ENCODE measurements at places on chromosomes 5 and 9. TPM values are rescaled to one million over a fixed set of nuclear protein-coding genes. Genes with fewer than 3 reads are reported as not detected.

Gene PCDHB6
- not detected for total RNA-seq

Gene SMC5
- total RNA-seq: 21.2 TPM

GRCh38 chr5:7801891-7802614 is 48.9 kb downstream of the CFAP90 start:
- H3K36me3 ChIP-seq: no peaks in the 10 kb centered on the region
- H3K27ac ChIP-seq: no peak overlapping the region
- no peaks in the 10 kb centered on the region for H3K4me1 ChIP-seq
- no peaks in the 10 kb centered on the region for H3K27me3 ChIP-seq
- no peak for DNase-seq
- no peak overlapping the region for H3K4me3 ChIP-seq

- H3K36me3 ChIP-seq: no peaks in the 10 kb centered on the region
- no peak for DNase-seq
- no peaks in the 10 kb centered on the region for H3K27me3 ChIP-seq
- no peak overlapping the region for H3K4me3 ChIP-seq
These were observed 44.9 kb upstream of the ZNF366 start for GRCh38 chr5:72552041-72552557.

DNA sequence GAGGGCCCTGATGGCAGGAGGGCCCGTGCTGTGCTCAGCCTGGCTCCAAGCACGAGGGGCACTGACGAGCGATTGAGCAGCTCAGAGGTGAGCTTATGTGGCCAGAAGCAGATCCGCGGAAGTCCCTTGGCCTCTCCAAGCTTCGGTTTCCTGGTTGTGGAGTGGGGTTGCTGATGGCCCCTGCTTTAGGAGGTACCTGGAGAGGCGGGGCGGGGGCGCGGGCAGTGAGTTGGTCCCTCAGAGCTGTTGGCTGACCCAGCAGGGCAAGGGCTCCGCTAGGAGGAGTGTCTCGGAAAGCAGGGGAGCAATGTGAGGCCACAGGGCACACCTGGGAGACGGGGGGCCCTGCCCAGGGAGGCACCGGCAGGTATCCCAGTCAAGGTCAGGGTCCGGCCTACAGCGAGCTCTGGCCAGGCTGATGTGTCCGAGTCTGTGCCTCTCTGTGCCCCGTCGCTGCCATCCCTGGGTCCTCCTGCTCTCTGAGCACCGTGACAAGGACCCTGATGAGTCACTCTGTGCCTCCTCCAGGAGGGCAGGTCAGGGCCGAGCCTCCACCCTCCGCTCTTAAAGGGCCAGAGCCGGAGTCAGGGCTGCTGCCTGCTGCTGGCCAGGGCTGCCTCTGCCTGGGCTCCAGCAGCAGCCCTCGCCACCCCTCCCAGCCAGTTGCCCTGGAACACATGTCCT is 14.8 kb downstream of the NCS1 start:
- H3K27ac ChIP-seq: peak overlapping the region; percentile 94
- H3K36me3 ChIP-seq: no peaks in the 10 kb centered on the region
- peaks cover 91% of the 10 kb centered on the region for H3K4me1 ChIP-seq
- H3K27me3 ChIP-seq: no peaks in the 10 kb centered on the region
- peak overlapping the region; percentile 48 for H3K4me3 ChIP-seq

- no peak overlapping the region for H3K27ac ChIP-seq
- H3K4me3 ChIP-seq: no peak overlapping the region
- no peak for DNase-seq
- H3K4me1 ChIP-seq: peaks cover 9% of the 10 kb centered on the region
These were observed 29.7 kb upstream of the ARAP3 start for GRCh38 chr5:141711687-141712086.

- DNase-seq: no peak
- no peaks in the 10 kb centered on the region for H3K27me3 ChIP-seq
- no peaks in the 10 kb centered on the region for H3K4me1 ChIP-seq
- H3K27ac ChIP-seq: no peak overlapping the region
- no peak overlapping the region for H3K4me3 ChIP-seq
These were observed 95.0 kb downstream of the MRPS27 start for GRCh38 chr5:72224946-72225463.

DNA sequence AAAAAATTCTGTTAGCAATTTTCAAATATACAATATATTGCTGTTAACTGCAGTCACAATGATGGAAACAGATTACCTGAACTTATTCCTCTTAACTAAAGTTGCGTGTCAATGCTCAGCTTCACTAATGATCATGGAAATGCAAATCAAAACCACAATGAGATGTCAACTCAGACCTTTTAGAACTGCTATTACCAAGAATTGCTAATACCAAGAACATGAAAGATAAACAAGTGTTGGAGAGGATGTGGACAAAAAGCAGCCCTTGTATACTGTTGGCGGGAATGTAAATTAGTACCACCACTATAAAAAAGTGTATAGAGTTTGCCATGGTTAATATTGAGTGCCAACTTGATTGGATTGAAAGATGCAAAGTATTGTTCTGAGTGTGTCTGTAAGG is 1409.7 kb upstream of the CDH18 start:
- DNase-seq: no peak
- H3K27ac ChIP-seq: no peak overlapping the region
- H3K4me1 ChIP-seq: no peaks in the 10 kb centered on the region
- H3K36me3 ChIP-seq: no peaks in the 10 kb centered on the region
- H3K4me3 ChIP-seq: no peak overlapping the region
- H3K27me3 ChIP-seq: no peaks in the 10 kb centered on the region

Measured in esophagus squamous epithelium (tissue), 5 donors.